Thoracic aorta endothelial cell (primary cell): ENCODE measurements at places on chromosomes 16 and 17. TPM values are rescaled to one million over a fixed set of nuclear protein-coding genes. Genes with fewer than 3 reads are reported as not detected.

The PKD1 gene
- total RNA-seq, result 56.4 and 62.8 TPM in 2 replicates

The C16orf92 gene
- not detected in 2 replicates for total RNA-seq

The CNP gene
- 61.8 and 67.2 TPM in 2 replicates for total RNA-seq

The KIF2B gene
- total RNA-seq, result not detected in 2 replicates
